ENCODE measurements at places on chromosomes 13 and 19.

- DNase-seq = no peak
Measured at GRCh38 chr13:44739539-44739938, 163.4 kb upstream of the TSC22D1 start.

- no peak for DNase-seq
Measured at GRCh38 chr13:98222081-98222554, 45.0 kb upstream of the RNF113B start.

DNA sequence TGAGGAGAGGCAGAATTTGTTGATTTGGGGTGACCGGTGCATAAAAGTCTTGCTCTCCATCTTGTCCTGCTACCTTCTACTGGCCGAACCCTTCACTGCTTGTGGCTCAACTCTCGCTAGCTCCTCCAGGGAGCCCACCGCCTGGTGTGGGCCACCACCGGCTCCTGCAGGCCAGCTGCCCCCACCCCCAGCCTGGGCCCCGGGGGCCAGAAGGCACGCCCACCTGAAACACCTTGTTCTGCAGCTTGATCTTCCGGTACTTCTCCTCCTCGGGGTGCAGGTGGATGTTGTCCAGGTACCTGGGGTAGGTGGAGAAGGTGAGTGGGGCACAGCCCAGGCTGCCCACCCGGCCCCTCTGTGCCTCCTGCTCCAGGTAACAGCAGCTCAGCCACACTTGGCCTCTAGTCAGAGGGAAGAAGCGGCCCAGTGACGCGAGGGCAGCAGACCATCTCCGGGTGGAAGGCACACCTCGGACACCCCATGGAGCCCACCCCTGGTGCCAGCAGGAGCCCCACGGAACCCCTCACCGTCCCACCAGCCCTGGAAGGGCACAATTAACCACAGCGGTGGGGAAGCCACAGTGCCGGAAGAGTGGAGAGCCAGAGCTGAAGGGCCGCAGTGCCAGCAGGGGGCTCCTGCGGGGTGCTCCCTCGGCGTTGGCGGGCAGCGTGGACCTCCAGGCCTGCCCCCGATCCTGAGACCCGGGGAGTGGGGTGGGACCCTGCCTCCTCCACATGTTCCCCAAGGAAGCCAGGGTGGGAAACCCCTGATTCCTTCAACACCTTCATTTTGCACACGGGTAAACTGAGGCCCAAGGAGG is 10.1 kb downstream of the UBXN6 start:
- no peak for DNase-seq

DNA sequence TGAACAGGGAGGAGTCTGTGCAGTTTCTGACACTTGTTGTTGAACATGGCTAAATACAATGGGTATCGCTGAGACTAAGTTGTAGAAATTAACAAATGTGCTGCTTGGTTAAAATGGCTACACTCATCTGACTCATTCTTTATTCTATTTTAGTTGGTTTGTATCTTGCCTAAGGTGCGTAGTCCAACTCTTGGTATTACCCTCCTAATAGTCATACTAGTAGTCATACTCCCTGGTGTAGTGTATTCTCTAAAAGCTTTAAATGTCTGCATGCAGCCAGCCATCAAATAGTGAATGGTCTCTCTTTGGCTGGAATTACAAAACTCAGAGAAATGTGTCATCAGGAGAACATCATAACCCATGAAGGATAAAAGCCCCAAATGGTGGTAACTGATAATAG is 16.1 kb downstream of the CEACAM6 start:
- DNase-seq = no peak

DNA sequence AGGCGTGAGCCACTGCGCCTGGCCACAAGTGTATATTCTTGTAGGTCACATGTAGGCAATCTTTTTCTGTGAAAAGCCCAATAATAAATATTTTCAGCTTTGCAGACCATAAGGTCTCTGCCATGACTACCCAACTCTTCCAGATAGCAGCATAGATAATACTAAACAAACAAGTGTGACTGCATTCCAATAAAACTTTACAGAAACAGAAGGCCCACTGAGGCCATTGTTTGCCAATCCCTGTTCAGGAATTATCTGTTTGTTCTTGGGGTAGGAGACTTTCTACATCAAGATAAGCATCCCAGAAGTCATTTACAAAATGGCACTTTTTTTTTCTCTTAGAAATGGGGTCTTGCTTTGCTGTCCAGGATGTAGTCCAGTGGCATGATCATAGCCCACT is 2.8 kb upstream of the ZNF329 start:
- DNase-seq = no peak

DNA sequence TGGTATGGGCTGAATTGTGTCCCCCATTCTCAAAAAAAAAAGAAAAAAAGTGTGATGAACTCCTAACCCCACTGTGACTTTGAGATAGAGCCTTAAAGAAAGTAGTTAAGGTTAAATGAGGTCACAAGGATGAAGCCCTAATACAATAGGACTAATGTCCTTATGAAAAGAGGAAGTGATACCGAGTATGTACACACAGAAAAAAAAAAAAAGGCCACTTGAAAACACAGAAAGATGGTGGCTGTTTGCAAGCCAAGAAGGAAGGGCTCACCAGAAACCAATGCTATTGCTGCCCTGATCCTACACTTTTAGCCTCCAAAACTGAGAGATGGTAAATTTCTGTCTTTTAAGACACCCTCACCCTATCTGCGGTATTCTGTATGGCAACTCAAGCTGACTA is 955.6 kb downstream of the PCDH17 start:
- no peak for DNase-seq

GRCh38 chr13:29281932-29282495 is 313.5 kb downstream of the SLC7A1 start:
- no peak for DNase-seq

DNA sequence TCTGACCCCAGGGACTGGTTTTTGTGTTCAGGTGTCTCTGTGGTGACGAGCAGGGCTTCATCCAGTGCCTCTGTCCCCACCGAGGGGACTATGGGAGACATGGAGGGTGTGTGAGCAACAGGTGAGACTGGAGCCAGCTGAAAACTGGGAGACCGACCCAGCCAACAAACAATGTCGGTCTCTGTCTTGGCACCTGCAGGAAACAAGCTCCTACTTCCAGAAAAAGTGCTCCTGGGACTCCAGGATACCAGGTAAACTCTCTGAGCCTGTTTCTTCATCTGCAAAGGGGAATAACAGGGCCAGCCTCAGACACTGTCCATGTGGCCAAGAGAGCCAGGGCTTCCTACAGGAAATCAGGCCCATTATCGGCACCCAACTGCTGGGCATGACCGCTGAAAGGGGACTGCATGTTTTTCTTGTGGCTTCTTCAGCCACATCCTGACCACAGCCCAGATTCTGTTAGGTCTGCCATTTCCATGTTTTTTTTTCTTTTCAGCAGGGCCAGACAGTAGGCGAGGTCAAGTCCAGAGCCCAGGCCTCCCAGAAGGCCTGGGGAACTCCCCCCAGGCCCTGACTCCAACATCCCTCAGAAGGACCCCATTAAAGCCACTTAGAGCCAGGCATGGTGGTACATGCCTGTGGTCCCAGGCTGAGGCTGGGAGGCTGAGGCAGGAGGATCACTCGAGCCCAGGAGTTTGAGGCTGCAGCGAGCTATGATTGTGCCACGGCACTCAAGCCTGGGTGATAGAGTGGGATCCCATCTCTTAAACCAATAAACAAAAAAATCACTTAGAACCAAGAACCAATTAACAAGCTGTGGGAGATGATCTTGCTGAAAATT is 836 bp upstream of the BST2 start:
- no peak for DNase-seq

DNA sequence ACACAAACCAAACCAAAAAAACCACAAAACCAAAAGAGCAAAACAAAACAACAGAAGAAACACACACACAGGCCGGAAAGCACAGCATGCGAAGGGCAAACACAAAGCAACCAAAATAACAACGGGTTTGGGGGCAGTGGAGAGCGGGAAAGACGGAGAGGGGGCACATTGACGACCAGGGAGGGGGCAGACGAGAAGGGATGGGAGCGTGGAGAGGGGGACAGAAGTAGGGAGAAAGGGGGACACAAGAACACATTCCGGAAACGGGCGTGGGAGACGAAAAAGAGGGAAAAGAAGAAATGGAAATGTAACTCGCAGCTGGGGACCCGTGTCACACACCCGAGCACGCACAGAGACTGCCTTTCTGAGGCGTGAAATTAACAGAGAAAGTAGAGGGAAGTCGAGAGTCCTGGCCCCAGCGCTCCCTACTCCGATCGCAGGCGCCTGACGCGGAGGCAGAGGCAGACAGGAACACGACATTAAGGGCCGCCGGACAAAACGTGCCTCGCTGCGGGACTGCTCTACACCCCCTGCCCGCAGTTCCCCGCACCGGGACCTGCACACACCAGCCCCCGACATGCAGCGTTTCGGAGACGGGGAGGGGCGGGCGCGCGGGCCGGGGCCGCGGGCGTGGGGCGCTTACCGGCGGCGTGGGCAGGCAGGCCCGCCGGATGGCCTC is 652 bp downstream of the POU4F1 start:
- no peak for DNase-seq

GRCh38 chr13:79285159-79285558 is 120.9 kb downstream of the RBM26 start:
- no peak for DNase-seq

DNA sequence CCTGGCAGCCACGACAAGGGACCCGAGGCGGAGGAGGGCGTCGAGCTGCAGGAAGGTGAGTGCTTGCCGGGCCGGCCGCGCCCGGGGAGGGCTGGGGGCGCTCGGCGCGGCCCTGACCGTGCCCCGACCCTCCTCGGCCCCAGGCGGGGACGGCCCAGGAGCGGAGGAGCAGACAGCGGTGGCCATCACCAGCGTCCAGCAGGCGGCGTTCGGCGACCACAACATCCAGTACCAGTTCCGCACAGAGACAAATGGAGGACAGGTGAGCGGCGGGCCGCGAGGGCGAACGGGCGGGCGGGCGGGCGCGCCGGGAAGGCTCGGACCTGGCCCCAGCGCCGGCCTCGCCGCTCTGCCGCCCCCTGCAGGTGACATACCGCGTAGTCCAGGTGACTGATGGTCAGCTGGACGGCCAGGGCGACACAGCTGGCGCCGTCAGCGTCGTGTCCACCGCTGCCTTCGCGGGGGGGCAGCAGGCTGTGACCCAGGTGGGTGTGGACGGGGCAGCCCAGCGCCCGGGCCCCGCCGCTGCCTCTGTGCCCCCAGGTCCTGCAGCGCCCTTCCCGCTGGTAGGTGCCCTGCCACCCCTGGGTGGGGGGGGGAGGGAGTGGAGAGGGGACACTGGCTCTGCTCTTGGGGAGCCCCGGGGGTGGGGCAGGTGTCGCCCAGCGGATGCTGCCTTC is 816 bp downstream of the USF2 start:
- DNase-seq = peak; percentile 78

GRCh38 chr13:93635616-93636032 is 409.0 kb downstream of the GPC6 start:
- no peak for DNase-seq

DNA sequence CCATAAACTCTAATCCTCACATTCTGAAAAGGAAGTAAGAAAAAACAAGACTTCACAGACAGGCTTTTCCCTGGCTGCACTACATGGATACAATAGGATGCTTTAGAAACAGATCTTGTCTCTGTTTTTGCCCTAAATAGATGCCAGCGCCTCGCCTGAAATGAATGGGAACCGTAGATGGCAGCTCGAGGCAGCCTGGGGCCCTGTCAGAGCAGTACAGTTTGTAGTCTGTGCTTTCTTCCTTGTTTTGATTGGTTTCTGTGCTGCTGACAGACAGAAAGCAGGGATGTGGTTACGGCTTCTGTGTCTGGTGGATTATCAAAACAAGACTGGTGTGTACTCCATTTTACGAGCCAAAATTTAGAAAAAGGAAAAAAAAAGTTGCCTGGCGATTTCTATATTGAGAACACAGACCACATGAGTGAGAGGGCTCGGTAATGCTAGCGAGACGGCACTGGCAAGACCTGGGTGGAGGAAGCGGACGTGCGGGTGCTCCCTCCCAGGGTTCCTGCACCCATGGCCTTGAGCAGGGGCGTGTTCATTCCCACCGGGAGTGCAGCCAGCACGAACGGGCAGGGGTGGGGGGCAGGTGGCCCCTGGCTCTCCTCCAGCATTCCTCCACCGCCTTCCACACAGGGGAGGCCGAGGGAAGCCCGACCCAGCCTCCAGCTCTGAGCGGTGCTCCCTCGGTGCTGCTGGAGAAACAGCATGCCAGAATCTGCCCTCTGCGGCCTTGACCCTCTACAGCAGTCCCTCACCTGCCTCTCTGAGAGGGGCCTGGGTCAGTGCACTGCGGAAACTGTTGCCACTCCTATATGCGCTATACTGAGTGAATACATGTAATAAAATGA is 37.6 kb upstream of the C1QTNF9 start:
- peak; percentile 8 for DNase-seq

DNA sequence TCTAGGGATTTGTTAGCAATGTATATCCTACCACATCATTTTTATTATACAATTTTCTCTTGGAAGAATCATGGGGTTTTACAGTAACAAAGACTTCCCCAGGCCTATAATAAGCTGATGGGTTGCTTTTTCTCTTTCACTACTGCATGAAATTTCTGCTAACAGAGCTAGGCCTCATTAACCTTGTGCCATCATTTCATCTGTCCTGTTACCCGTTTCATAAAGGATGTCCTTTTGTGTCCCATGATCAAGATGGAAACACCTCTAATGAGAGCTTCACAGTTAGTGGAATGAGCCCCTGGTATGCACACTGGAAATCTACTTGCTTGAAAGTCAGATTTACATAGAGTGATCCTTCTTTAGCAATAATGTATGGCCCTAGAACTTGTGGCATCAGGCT is 138.7 kb downstream of the RXFP2 start:
- no peak for DNase-seq

DNA sequence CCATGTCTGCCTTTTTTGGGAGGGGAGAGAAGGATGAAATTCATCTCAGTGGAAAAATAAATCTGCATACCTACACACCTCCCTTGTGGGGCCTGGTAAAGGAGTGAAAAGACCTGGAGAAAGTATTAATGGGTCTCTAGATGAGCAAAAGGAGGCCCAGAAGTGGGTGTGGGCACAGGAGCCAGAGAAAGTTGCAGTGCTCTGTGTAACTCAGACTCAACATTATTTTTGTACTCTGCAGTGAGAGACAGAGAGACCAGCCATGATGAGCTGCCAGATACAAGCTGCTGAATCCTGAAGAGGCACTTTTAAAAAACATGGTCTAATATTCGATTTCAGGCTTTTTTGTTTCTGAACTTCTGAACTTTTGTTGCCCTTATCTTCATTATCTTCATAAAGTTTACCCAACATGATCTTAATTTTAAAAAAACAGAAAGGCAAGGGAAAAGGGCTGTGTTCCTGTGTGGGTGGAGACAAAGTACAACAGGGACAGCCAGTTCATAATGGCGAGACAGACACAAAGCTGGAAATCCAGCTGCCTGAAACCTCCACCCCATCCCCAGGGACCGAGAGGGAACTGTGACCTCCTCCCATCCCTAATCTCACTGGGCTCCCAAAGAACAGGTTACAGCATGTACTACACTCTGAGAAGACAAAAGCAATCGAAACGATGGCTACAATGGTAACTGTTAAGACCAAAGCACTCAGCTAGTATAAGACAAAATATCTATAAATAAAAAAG is 77.2 kb downstream of the KLF12 start:
- no peak for DNase-seq

GRCh38 chr19:16290692-16291091 is 33.9 kb upstream of the KLF2 start:
- DNase-seq = no peak

Data from RWPE1 (cell line).